Fibroblast of upper back skin (primary cell): ENCODE measurements at places on chromosomes 11 and 22.

DNA sequence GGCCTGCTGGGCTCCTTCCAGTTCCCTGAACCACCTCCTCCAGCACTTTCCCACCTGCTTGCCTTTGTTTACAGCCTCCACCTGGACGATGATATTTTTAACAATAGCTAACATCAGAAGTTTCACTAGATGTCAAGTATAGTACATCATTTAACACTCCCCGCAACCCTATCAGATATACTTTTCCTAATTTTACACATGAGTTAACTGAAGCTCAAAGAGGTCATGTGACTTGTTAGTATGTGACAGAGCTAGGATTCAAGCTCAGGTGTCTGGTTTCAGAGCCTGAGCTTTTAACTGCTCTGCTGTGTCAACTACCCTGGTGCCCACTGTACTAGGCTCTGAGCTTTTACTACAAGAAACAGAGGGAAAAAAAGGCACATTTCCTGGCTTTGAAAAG, 14.3 kb upstream of the HPX start:
- no peak for DNase-seq

DNA sequence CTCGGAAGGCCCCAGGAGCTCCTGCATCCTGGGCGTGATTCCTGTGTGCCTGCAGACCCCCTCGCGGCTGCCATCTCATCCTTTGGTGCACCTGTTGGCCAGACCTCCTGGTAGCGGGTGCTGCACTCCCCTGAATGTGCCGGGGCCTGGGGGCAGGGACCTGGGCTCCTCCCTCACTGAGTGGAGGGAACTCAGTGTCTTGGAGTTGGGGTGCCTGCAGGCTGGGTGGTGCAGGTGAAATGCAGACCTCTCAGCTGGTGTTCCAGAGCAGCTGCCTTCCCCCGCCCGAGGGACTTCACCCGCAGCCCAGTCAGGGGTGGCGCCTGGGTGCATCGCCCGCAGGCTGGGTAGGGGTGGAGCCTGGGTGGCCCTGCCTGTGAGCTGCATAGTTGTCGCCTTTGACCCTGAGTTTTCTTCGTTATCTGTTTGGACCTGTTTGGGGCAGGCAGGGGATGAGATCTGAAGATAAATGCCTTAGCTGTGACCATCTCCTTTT, 31.4 kb downstream of the LRP5 start:
- DNase-seq, result no peak

GRCh38 chr11:36431429-36432092, 78.5 kb downstream of the TRAF6 start:
- peak; percentile 97 for DNase-seq

- DNase-seq, result peak; percentile 52
Observed at GRCh38 chr22:47333625-47334024, 571.2 kb downstream of the TBC1D22A start.

DNA sequence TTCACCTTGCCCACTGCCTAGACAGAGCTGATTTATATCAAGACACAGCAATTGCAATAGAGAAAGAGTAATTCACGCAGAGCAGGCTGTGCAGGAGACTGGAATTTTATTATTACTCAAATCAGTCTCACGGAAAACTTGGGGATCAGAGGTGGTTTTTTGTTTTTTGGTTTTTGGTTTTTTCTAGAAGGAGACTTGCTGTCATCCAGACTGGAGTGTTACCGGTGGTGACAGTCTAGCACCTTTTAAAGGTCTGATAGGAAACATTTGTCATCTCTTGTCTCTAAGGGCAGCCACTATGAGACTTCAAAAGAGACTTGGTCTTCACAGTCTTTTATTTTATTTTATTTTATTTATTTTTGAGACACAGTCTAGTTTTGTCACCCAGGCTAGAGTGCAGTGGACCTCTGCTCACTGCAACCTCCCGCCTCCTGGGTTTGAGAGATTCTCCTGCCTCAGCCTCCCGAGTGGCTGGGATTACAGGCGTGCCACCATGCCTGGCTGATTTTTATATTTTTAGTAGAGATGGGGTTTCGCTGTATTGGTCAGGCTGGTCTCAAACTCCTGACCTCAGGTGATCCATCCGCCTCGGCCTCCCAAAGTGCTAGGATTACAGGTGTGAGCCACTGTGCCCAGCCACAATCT, 19.1 kb downstream of the APOBEC3H start:
- DNase-seq, result no peak

- no peak for DNase-seq
Observed at GRCh38 chr22:30392661-30393321, 4.0 kb upstream of the SEC14L2 start.

GRCh38 chr11:126459691-126460281, 104.3 kb downstream of the ST3GAL4 start:
- peak; percentile 79 for DNase-seq

- no peak for DNase-seq
Observed at GRCh38 chr11:19410032-19410431, 169.3 kb upstream of the E2F8 start.
